Fibroblast of upper back skin (primary cell): ENCODE measurements at places on chromosomes 5 and 9.

DNA sequence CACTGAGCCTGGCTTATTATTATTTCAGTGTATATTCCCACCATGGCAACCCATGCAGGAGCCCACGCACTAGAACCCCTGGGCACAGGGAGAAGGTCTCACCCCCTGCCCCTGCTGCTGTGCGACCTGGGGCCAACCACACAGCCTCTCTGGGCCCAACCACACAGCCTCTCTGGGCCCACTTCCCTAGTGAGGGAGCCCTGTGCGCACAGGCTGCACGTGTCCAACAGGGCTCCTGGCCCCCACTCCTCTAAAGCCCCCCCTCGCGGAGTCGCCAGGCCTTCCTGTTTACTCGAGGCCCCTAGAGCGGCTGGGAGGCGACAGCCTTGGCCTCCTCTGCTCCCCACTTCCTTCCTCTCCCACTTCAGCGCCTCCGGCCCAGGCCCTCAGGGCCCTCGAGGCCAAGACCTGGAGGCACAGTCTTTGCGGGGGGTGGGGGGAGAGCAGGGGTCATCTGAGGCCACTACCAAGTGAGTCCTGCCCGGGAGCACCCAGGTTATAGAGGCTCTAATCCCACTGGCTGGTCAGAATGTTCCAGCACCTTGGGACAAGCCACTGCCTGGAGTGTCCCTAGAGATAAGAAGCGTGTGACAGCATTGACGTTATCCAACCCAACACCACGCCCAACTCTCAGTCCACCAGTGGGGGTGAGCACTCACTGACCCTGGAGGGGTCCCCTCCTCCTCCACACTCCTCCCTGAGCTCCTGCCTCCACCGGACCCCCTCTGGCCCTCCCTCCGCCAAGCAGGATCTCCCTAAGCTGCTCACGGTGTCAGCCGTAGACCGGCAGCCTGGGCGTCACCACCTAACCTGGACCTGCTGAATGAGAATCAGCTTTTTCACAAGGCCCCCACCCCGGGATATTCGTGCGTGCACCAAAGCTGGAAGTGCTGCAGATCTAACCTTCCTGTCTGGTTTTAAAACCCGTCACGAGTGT lies 7.9 kb upstream of the ENG start:
- DNase-seq, result no peak

DNA sequence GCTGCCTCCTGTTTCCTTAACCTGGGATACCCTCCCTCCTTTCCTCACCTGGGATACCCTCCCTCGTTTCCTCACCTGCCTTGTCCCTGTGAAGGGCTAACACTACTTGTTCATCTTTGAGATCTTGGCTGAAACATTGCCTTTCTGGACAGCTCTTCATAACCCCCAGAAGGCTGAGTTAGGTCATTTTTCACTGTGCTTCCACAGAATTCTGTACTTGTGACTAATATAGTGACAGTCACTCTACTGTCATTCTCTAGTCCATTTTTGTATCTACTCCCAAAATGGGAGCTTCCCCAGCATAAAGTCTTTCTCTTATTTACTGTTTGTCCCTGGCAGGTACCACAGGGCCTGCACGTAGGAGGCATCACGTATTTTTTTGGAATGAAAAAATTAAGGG lies 21.5 kb upstream of the DAB2 start:
- DNase-seq, result no peak

DNA sequence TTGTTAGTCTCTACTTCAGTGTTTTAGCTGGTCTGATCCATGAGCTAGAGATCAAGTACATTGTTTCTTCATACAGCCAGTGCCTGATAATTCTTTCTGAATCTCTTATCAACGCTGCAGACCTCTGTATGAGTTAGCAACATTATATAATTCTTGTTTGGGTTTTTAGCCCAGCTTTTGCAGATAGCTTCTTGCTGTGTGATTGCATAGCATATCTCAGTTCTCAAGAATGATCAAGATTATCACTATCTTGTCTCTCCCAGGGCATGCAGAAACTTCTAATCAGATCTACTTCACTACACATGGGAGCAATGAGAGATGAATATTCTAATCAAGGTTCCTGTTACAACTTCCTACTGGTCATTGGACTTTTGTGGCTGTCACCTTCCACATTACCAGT lies 158.3 kb downstream of the FAM174A start:
- no peak for DNase-seq

DNA sequence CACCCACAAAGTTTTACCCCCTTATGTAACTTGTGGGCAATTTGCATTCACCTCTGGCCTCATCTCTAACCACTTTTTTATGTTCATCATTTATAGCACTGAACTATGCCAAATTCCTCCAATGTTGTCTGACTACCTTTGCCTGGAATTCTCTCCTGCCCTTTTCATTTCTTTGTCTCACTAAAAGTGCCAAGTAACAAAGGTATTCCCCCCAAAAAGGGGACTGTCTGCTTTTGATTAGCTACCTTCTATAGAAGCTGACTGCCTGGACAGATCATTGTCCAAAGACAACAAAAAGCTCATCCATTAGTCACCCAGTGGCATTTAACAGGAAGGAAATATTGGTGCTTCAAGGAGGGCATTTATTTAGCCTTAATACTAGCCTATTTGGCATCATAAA lies 189.9 kb upstream of the VCAN start:
- DNase-seq, result peak; percentile 91

GRCh38 chr5:73419117-73419464 lies 29.5 kb downstream of the FOXD1 start:
- no peak for DNase-seq

GRCh38 chr5:125411071-125411743 lies 664.8 kb upstream of the ZNF608 start:
- peak; percentile 70 for DNase-seq

GRCh38 chr9:91948597-91949391 lies 1.2 kb downstream of the ROR2 start:
- no peak for DNase-seq

DNA sequence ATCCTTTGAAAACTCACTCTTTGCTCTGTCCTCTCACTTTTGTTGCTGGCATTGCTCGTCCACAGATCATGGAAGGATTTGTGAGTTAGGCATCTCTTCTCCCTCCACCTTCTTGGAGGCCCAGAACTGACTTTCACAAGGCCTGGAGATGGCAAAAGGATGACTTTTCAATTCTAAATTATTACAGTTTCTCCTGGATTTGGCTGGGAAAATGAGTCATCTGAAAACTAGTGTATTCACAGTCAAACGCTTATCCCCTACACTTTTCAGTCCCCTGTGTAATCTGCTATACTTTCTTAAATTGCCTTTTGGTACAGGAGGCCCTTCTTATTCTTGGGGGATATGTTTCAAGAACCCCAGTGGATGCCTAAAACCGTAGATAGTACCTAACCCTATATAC lies 35.6 kb downstream of the ADRA1B start:
- peak; percentile 46 for DNase-seq

- DNase-seq, result no peak
Observed at GRCh38 chr5:58731641-58732040, 148.8 kb downstream of the RAB3C start.

DNA sequence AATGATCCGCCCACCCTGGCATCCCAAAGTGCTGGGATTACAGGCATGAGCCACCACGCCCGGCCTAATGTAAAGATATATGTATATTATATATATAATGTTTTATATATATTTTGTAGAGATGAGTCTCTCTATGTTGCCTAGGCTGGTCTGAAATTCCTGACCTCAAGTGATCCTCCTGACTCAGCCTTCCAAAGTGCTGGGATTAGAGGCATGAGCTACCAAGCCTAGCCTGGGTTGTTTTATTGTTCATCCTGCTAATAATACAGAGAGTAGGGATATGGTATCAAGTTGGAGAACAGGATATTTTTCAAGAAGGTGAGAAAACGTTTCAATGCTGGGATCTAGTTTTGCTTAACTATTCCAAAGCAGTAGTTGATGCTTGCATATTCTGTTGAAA lies 2.9 kb downstream of the SEC24A start:
- no peak for DNase-seq

DNA sequence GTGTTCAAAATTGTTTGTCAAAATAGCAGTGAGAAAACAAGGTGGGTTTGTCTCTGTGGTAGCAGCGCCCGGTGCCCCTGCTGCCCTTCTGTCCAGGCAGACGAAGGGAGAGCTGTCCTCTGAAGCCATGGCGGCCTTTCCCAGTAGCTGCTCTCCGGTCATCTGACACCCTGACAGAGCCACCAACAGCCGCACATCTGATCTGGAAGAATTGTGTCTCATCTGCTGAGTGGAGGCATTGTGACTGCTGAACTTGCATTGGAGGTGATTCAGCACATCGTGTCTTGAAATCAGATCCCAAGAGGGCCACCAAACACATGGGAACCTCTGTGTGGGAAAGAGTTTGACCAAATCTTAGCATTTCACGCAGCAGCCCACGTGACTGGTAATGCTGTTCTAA lies 337.6 kb upstream of the IRX1 start:
- no peak for DNase-seq

DNA sequence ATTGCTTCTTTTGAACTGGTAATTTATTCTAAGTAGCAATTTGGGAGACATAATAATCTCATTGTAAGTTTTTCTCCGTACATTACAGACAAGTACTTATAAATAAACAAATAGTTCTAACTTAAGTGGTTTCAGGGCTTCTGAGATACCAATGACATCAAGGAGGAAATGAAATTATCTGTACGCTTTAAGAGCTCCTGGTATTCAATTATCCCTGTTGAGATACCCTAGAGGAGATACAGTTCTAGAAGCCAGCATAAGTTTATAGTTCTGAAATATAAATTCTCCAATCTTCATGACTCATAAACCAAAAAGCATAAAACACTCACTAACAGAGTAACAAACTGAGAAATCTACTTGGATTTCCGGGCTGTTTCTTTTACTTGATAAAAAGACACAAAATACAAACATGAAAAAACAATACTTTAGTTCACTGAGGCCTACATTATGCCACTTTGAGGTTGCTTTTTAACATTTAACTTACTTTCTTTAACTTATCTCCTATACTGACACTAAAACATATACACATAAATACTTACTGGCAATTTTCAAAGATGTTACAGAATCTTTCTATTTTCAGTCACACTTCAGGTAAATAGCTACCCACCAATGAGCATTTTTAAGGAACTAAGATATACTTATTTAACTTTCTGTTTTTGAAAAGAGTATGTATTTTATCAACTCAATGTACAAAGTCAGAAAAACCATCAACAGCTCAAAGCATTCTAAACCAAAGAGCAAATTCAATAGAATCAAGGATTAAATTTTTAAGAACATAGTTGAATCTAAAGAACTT lies 7.5 kb downstream of the DCTN4 start:
- no peak for DNase-seq

- no peak for DNase-seq
Observed at GRCh38 chr5:151624476-151624875, 33.3 kb upstream of the FAT2 start.

DNA sequence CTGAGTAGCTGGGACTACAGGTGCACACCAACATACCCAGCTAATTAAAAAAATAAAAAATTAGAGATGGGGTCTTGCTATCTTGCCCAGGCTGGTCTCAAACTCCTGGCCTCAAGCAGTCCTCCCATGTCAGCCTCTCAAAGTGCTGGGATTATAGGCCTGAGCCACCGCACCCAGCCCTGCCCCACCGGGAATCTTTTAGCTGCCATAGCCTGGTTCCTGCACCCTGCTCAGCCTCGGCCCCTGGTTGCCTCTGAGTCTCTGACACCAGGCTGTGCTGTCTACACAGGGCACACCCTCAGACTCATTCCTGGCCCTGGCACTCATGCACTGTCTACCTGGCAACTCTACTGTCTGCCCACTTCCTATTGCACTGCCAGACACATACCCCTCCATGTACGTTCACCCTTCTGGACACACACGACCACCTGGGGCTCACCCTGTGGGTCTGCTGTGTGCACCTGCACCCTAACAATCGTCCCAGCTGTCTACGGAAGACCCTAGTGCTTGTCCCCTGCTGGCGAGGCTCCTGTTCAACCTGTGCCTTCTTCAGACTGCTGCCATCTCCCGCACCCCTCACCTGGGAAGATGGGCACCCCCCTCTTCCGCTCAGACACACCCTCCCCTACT lies 1.4 kb downstream of the PROP1 start:
- no peak for DNase-seq

GRCh38 chr5:143397302-143398052 lies 6.0 kb downstream of the NR3C1 start:
- no peak for DNase-seq

- DNase-seq, result peak; percentile 54
Observed at GRCh38 chr9:128470560-128470959, 14.8 kb downstream of the ODF2 start.

GRCh38 chr5:140205952-140206351 lies 31.0 kb downstream of the CYSTM1 start:
- DNase-seq, result no peak

DNA sequence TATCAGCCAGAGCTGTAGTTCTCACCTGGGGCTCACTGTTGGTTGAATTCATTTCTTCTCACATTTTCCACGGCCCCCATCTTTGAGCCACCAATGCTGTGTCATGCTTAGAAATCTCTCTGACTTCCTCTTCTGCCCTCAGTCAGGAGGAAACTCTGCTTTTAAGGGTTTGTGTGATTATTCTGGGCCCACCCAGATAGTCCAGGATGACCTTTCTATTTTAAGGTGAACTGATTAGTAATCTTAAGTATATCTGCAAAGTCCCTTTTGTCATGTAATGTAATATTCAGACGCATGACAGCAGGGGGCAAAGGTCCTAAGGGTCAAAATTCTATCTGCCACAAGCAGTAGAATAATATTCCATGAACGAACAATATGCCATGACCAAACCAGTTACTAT lies 88.4 kb downstream of the AK8 start:
- no peak for DNase-seq

GRCh38 chr5:37831821-37832534 lies 7.9 kb downstream of the GDNF start:
- DNase-seq, result peak; percentile 52

DNA sequence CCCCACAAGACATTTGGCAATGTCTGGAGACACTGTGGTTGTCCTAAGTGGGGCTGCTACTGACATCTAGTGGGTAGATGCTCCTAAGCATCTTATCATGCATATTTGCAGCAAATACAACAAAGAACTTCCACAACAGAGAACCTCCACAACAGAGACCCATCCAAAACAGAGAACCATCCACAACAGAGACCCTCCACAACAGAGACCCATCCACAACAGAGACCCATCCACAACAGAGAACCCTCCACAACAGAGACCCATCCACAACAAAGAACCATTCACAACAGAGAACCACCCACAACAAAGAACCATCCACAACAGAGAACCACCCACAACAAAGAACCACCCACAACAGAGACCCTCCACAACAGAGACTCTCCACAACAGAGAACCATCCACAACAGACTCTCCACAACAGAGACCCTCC lies 32.8 kb downstream of the ARPC5L start:
- DNase-seq, result peak; percentile 41
